ENCODE measurements at places on chromosomes 12 and 14.
A peak's percentile ranks its signal among the peaks of the same experiment; 100 is the strongest.

DNA sequence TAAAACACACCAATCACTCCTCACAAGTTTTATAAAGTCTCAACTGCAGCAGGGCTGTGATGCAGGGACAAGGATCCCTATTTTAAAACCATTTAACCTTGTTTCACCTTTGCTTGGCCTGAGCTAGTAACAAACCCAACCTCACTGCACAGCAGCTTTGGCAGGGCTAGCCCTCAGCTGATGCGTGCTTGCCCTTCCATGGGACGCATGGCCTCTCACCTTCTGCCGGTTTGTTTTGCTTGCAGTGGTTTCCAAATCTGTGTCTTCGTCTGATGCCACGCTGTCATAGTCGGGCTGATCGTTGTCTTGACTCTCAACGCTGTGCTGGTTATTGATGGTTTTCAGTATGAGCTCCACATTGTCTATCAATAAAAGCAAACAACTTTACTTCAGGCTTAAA lies 43.3 kb downstream of the GIT2 start:
- H3K4me3 ChIP-seq: no peak overlapping the region
- no peaks in the 10 kb centered on the region for H3K27me3 ChIP-seq
- H3K4me1 ChIP-seq: no peaks in the 10 kb centered on the region

- H3K27ac ChIP-seq: peak overlapping the region; percentile 4
- DNase-seq: peak; percentile 68
- H3K36me3 ChIP-seq: no peaks in the 10 kb centered on the region
- peaks cover 9% of the 10 kb centered on the region for H3K4me1 ChIP-seq
Observed at GRCh38 chr14:22993517-22993916, 11.2 kb upstream of the AJUBA start.

- H3K27ac ChIP-seq: no peak overlapping the region
- no peak overlapping the region for H3K4me3 ChIP-seq
- peaks cover 55% of the 10 kb centered on the region for H3K36me3 ChIP-seq
- H3K27me3 ChIP-seq: no peaks in the 10 kb centered on the region
- DNase-seq: no peak
- peaks cover 2% of the 10 kb centered on the region for H3K4me1 ChIP-seq
Observed at GRCh38 chr12:53467880-53468279, 16.0 kb downstream of the PCBP2 start.

DNA sequence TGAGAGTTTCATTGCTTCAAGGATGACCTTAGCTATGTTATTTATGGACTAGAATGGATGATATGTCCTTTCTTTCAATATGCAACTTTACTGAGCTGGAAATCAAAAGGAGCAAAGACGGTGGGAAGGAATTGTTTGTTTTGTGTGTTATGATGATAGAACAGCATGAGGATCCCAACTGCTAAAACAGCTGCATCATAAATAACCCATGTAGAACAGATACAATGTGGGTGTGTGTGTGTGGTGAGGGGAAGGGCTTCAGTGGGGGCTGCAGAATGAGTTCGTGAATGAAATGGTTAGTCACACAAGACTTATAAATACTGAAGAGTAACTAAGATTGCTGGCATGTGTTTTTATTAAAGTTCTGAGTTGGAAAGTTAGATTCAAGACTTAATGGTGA lies 80.1 kb downstream of the DACT1 start:
- no peak for DNase-seq
- no peak overlapping the region for H3K4me3 ChIP-seq
- H3K27ac ChIP-seq: no peak overlapping the region
- H3K27me3 ChIP-seq: no peaks in the 10 kb centered on the region
- H3K4me1 ChIP-seq: no peaks in the 10 kb centered on the region

- DNase-seq: no peak
- H3K27ac ChIP-seq: no peak overlapping the region
- H3K27me3 ChIP-seq: no peaks in the 10 kb centered on the region
- H3K36me3 ChIP-seq: no peaks in the 10 kb centered on the region
- H3K4me1 ChIP-seq: no peaks in the 10 kb centered on the region
- no peak overlapping the region for H3K4me3 ChIP-seq
Observed at GRCh38 chr14:68842298-68842697, 49.4 kb upstream of the ZFP36L1 start.

DNA sequence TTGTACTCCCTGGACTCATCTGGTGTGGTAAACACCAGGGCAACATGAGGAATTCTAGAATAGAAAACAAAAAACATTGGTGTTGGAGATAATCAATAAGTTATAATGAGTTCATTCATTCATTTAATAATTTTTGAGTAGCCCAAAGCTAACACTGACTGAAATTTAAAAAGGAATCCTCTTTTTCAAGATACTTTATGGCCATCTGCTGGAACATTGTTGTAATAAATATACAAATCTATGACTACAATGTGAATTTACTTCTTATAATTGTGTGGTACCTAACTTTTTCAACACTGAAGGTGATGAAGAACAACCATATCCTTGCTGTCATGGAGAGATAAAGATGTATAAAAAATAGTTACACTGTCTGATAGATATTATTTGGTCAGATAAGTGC lies 687.3 kb upstream of the MIS18BP1 start:
- H3K36me3 ChIP-seq: no peaks in the 10 kb centered on the region
- no peaks in the 10 kb centered on the region for H3K4me1 ChIP-seq
- no peak overlapping the region for H3K4me3 ChIP-seq
- DNase-seq: no peak
- H3K27me3 ChIP-seq: no peaks in the 10 kb centered on the region
- H3K27ac ChIP-seq: no peak overlapping the region

GRCh38 chr14:76984787-76985375 lies 43.6 kb downstream of the IRF2BPL start:
- no peak overlapping the region for H3K4me3 ChIP-seq
- peak overlapping the region; percentile 4 for H3K27ac ChIP-seq
- DNase-seq: no peak
- no peaks in the 10 kb centered on the region for H3K36me3 ChIP-seq
- H3K27me3 ChIP-seq: no peaks in the 10 kb centered on the region

DNA sequence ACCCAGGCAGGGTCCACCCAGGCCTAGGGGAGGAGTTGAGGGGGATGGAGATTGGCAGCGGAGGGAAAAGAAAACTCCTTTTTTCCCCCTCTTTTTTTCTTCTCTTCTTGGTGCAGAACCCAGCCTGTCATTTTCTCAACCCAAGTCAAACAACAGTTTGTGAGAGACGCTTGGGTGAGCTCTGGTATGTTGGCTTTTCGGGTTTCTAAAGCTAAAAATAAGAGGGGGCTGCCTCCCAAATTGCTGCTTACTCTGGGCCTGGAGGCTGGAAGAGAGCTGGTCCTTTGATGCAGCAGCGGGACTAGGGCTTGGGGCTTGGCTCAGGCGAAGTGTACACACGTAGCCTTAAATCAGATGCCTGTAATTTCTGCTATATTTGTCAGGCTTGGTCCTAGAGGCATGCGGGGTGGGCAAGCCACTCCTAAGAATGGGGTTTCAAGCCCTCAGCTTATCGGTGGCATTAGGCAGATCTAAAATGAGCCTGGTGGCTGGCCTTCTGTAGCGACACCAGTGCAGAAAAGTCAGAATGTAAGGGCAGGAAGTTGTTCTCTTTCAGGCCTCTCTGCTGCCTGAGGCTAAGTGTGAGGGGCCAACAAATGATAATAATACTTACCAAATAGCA lies 816 bp upstream of the SLC8A3 start:
- H3K4me1 ChIP-seq: peaks cover 6% of the 10 kb centered on the region
- DNase-seq: no peak
- peaks cover 2% of the 10 kb centered on the region for H3K27me3 ChIP-seq
- no peak overlapping the region for H3K4me3 ChIP-seq
- H3K27ac ChIP-seq: no peak overlapping the region
- no peaks in the 10 kb centered on the region for H3K36me3 ChIP-seq

DNA sequence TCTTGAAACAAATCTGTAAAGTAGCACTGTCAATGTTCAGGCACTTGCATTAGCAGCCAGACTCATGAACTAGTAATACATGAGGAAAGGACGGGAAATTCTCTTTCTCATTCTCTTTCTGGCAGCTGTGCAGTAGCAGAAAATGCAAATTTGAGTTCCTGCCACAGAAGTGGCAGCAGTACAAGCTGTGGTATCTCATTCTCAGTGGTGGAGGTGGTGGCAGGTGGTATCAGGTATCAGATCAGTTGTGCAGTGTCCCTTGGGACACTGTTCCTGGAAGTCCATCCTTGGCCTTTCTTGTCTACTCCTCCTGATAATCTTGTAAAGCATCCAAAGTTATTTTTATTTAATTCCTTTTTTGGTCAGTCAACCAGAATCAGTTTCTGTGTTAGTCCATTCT lies 103.0 kb downstream of the C12orf42 start:
- DNase-seq: no peak
- H3K27ac ChIP-seq: no peak overlapping the region
- H3K27me3 ChIP-seq: no peaks in the 10 kb centered on the region
- H3K4me1 ChIP-seq: no peaks in the 10 kb centered on the region
- no peak overlapping the region for H3K4me3 ChIP-seq
- no peaks in the 10 kb centered on the region for H3K36me3 ChIP-seq

DNA sequence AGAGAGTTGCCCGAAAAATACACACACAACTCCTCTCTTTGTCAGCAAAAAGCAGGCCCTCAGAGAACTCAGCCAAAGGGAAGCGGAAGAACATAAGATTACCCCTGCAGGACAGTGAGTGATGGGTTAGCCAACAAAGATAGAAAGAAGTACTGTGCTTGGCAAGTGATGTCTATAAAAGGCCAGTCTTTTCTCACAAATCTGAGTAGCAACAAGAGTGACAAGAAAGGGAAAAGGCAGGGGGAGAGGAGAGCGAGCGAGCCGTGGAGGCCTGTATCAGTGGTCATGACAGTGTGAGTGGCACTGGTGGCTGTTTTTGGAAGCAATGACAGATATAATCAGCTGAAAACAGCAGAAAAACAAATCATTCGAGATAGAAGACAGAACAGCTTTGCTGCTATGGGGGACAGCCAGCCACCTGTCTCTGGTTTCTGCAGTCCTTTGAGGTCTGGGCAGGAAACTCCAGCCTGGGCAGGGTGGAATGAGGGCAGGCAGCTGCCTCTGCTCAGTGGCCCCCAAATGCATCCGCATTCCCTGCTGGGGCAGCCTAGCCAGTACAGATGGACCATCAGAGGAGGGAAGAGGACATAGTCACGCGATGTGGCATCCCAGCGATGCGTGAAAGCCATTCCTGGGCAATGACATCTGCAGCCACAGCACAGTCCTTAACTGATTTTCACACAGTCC lies 74.7 kb downstream of the TRIM9 start:
- H3K27ac ChIP-seq: no peak overlapping the region
- peak; percentile 45 for DNase-seq
- H3K4me1 ChIP-seq: no peaks in the 10 kb centered on the region
- no peaks in the 10 kb centered on the region for H3K36me3 ChIP-seq
- H3K27me3 ChIP-seq: no peaks in the 10 kb centered on the region
- H3K4me3 ChIP-seq: no peak overlapping the region

DNA sequence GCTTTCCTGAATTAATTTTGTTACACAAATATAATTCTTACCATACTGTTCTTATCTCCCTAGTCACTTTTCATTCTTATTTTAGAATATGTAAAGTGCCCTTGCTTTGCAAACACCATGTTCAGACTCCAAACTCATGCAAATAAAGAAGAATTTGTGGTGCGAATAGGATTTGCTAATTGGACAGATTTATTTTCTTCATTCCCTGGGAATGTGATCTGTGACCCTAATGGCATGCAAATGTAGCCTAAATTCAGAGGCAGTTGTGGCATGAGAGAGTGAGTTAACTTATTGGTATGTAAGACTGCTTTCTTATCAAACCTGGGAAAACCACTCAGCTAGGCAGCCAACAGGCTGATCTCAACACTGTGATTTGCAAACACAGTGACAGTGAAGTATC lies 10.0 kb downstream of the CAPZA3 start:
- no peaks in the 10 kb centered on the region for H3K36me3 ChIP-seq
- peak; percentile 94 for DNase-seq
- peaks cover 19% of the 10 kb centered on the region for H3K4me1 ChIP-seq
- no peaks in the 10 kb centered on the region for H3K27me3 ChIP-seq
- no peak overlapping the region for H3K27ac ChIP-seq

GRCh38 chr12:64694130-64695040 lies 64.8 kb downstream of the GNS start:
- H3K4me3 ChIP-seq: no peak overlapping the region
- no peak for DNase-seq
- no peak overlapping the region for H3K27ac ChIP-seq
- H3K27me3 ChIP-seq: no peaks in the 10 kb centered on the region
- peaks cover 10% of the 10 kb centered on the region for H3K4me1 ChIP-seq

DNA sequence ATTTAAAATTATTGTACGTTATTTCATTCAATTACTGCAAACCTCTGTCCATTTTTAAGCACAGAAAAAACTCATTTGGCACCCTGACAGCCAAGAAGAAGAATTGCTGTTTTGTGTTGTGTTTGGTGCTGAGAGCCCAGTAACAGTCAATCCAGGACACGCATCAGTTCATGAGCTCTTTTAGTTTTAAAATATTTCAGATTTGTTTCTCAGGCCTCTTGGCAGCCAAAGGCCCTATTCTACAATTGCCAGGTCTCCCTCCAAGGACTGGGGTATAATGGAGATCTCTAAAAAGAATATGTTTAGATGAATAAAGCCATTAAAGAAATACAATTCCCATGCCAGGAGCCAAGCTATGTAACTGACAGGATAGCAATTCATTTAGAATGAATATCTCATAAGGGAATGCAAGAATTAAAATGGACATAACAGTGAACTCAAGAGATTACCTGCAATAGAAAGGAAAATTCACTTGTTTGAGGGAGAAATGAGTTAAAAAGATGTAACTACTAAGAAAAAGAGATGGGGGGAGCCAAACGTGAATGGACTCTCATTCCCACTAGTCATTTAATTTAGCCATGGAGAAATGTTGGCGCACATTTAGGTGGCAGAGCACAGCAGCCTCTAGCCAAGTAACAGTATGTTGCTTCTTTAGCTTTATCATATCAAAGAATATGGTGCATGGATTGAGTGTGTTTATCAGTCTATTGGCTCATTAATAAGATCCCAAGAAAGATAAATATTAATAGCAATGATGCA lies 140.6 kb upstream of the PELI2 start:
- no peaks in the 10 kb centered on the region for H3K36me3 ChIP-seq
- DNase-seq: no peak
- no peaks in the 10 kb centered on the region for H3K27me3 ChIP-seq
- H3K4me3 ChIP-seq: no peak overlapping the region

- H3K4me3 ChIP-seq: no peak overlapping the region
- no peaks in the 10 kb centered on the region for H3K4me1 ChIP-seq
- no peak overlapping the region for H3K27ac ChIP-seq
- H3K27me3 ChIP-seq: no peaks in the 10 kb centered on the region
- no peak for DNase-seq
- H3K36me3 ChIP-seq: no peaks in the 10 kb centered on the region
Observed at GRCh38 chr14:50471838-50472465, 60.4 kb downstream of the MAP4K5 start.

- no peak overlapping the region for H3K4me3 ChIP-seq
- H3K36me3 ChIP-seq: peaks cover 5% of the 10 kb centered on the region
- peak; percentile 86 for DNase-seq
- H3K27ac ChIP-seq: no peak overlapping the region
Observed at GRCh38 chr14:72962829-72963312, 36.6 kb downstream of the DCAF4 start.

- DNase-seq: no peak
- no peak overlapping the region for H3K4me3 ChIP-seq
- H3K27me3 ChIP-seq: no peaks in the 10 kb centered on the region
- no peaks in the 10 kb centered on the region for H3K36me3 ChIP-seq
Observed at GRCh38 chr12:92930421-92930820, 1.3 kb upstream of the EEA1 start.

GRCh38 chr14:41297576-41298327 lies 308.9 kb upstream of the LRFN5 start:
- H3K4me3 ChIP-seq: no peak overlapping the region
- no peak for DNase-seq
- no peaks in the 10 kb centered on the region for H3K36me3 ChIP-seq
- no peaks in the 10 kb centered on the region for H3K27me3 ChIP-seq
